ENCODE measurements at places on chromosomes 1 and 21.

DNA sequence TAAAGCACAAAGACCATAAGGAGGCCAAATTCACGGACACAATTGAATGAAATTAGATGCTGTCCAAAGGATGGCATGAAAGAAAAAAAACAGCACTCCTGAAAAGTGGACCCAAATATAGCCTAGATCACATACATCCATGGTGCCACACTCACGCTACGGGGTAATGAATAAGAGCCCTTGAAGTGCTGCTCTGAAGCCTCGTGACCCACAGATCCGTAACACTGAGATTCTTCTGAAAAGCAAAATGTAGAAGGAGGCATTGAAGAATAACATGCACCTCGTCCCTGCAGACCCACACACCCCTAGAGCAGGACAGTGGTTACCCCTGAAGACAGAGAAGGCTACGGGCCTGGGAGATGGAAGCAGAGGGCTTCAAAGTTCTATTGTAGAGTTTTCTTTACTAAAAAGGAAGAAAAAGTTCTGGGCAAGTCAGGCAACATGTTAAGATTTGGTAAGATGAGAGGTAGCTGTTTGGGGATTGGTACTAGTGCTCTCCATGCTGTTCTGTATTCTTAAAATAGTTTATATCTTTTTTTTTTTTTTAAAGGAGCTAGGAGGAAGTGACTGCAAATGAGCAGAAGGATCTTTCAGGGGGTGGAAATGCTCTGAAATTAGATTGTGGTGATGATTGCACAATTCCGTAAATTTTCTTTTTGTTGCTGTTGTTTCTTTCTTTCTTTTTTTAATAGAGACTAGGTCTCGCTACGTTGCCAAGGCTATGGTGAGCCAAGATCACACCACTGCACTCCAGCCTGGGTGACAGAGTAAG lies 4.1 kb upstream of the ITGB2 start:
- DNase-seq: no peak

- DNase-seq: no peak
Observed at GRCh38 chr1:99481391-99481996, 164.4 kb upstream of the PALMD start.

- DNase-seq: no peak
Observed at GRCh38 chr1:201551877-201552731, 13.2 kb downstream of the NAV1 start.

GRCh38 chr1:229430761-229431283 lies 3.1 kb downstream of the ACTA1 start:
- no peak for DNase-seq

GRCh38 chr1:183471743-183472487 lies 384 bp upstream of the SMG7 start:
- peak; percentile 99 for DNase-seq

GRCh38 chr1:210132582-210132981 lies 100.0 kb upstream of the SERTAD4 start:
- no peak for DNase-seq

DNA sequence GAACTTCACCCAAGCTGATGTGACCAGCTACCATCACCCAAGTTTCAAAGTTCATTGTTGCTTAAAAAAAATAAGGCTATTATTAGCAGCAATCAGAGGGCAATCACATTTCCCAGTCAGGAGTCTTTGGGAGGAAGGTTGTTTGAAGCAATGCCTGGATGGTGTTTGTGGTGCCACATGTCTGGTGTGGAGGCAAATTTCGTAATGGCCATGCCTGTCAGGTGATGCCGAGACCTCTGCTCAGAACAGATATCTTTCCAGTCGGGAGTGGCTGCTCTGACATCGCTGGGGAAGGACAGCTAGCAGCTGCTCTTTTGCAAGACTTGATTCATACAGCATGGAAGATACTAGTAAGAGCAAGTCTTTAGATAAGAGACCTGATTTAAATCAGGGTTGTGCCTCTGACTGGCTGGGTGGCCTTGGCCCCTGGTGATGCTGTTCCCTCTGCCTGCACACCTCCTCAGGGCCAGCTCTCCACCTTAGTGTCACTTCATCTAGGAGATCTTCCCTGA lies 187.8 kb upstream of the JUN start:
- no peak for DNase-seq

DNA sequence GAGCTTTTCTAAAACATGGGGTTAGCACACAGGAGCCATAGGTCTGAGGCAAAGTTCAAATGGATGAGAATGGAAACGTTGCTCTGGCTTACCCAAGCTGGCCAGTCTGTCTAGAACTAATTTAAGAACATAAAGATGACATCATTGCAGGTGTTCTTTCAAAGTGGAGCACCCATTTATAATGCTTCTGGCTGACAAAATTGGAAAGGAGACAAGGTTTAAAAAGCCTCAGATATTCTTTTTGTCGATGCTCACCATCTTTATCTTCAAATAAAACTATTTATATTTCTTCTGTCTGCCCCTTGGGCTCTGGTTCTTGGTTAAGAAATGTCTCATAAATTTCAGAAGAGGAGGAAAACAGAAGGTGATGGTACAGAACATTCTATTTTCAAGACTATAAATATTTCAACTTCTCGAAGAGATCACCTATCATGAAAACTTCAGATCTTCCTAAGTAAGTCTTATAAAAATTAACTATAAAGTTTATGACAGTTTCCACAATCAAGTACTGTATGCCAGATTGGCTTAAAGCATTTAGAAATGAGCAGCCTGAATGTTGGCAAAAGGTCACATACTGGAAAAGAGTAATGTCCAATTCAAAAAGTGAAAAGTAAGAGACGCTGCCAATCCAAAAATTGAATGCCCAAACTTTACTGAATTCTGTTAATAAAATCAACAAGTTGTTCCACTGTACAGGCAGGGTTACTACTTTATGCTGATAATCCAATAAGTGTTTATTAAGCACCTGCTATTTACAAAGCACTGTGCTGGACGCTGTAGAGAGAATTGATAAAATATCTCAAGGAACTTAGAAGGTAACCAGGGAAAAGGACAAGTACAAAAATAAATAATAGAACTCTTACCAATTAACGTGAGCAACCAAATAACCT lies 92.0 kb downstream of the ETS2 start:
- no peak for DNase-seq

- no peak for DNase-seq
Observed at GRCh38 chr1:11929849-11930248, 3.6 kb upstream of the KIAA2013 start.

DNA sequence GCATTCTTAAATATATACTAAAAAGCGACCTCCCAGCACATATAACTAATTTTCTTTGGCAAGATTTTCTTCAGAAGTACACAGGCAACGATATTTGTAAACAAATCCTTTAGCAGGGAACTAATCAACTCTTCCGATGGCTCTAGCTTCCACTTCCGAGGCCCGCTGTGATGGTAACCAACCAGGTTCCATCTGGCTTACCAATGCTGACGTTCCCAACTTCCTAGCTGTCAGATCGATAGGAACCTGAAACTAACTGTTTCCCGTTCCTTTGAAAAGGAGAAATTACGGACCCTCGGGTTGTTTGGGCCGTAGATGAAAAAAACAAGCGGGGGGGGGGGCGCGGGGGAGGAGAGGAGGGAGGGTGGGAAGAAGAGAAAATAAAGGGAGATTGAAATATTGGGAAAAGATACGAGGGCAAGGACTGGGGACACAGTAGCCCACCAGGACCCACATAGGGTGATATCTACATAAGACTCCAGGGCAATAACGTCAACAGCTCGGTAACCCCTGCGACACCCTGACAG lies 513 bp downstream of the GTF2B start:
- DNase-seq: peak; percentile 23

DNA sequence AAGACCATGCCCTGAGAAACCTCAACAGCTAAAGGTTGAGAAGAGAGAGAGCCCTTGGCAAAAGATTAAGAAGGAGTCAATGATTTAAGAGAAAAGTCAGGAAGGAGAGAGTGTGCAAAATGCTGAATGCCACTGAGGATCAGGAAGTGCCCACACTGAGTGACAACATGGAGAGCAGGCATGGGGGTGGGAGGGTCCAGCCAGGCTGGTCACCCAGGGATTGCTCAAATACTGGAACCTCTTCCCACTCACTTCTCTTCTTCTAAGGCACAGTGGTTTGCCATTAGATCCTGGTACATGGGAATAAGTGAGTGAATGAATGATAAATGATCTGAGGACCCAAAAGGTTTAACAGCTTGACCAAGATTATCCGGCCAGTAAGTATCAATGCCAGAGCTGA lies 11.1 kb downstream of the PRR9 start:
- no peak for DNase-seq

DNA sequence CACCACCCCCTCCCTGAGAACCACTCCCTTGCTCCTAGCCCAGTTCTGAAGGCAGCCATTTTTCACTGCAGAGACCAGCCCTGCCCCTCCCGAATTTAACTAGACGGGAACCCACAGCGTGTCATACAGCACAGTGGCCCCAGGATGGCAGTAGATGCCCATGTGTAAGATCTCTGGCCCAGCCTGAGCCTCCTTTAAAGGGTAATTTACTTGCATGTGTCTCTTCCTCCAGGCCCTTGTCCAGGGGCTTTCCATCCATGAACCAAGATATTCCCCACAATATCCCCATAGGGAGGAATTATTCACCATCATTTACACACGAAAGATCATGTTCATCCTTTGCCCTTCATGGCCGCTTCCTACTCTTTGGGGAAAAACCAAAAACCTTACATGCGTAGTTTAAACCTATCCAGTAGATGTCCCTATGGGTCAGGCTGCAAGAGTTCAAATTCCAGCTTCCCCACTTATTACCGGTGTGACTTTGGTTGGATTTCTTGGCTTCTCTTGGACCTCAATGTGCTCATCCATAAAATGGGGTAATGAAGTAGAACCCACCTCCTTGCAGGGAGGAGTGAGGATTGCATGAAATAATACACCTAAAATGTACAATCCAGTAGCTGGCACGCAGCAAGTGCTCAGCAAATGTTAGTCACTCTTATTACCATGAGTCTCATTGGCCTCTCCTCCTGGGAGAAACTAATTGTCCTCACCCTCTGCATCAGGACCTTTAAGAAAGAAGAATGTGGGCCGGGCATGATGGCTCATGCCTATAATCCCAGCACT lies 4.0 kb upstream of the LACTBL1 start:
- no peak for DNase-seq
